ENCODE measurements at places on chromosomes 4 and X.

DNA sequence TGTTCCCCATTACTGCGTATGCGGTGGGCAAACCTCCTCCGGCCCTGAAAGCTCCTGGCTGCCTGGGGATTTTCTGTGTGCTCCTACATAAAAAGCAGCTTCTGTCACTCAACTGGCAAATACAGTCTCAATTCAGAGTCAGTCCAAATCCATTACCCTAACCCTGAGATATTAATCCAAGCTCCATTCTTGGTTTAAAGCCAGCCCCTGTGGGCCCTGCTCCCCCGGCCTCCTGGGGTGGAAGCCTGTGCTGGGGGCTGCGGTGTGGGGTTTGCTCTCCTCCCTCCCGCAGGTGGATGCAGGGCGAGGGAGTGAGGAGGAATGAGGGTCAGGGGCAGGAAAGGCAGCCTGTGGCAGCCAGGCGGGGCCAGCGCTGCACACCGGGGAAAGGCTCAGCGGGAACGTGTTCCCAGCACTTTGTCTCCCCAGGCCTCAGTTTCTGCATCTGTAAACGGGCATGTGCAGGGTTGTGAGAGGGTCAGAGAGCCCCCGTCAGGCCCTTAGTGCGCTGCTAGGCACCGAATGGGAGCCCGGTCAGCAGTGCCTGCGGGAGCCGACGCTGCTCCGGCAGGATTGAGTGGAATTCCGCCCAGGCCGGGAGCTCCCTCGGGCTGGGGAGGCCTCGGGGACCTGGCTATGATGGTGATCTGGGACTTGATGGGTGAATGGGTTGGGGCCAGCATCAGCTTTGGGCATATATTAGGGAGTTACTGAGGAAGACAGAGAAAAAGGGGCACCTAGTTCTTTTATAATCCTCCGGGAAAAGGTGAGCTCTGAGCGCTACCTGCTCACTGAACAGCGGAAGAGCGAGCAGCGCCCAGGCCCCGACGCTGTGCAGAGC lies 6.3 kb upstream of the RGS12 start:
- DNase-seq, result no peak

DNA sequence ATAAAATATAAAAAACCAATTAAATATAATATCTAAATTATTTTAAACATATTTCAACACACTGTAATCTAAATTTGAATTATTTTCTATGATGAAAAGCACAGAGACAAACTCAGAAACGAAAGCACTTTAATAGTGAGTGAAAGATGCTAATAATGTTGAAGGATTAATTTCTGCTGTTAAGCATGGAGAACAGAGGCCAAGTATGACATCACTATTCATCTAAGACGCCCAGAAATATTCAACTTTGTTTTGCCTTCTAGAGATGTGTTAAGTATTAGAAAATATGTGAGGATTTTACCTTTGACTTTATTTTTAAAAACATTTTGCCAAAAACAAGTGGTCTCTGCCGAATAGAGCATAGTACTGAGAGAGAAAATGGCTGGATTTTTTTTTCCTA lies 19.3 kb downstream of the ARHGEF6 start:
- no peak for DNase-seq

- DNase-seq, result no peak
Measured at GRCh38 chr4:99467887-99468286, 32.7 kb upstream of the ADH7 start.

DNA sequence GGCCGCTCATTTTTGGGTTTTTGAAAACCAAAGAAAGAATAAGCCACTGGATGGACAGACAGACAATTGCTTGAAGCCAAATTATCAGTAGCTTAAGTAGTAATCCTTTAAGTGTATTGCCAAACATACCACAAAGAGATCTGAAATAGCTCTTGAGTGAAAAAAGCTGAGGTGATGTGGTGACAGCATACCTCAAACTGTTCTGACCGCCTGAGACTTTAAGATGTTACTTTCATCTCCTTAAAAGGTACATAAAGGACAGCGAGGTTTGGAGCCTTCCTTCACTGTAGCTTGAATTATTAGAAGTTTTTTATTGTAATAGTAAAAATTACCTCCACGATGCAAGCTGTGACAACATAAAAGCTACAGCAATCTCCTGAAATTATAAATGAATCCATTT lies 271.5 kb upstream of the FAM241A start:
- no peak for DNase-seq

DNA sequence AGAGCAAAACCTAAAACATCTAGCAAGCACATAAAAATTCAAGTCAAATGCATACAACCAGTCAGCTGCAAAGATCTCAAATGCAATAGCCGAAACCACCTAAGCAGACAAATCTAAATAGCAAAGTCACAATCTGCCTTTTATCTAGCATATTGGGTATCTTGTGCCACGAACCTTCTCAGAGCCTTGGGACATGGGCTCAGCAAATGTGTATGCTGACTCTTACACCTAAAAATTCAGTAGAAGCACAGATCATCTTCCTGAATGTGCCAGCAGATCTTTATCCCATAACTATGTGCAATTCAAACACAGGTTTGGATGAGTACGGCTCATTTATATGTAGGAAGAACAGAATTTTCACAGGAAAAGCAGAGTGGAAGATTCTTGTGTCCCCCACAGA lies 492.1 kb downstream of the INPP4B start:
- DNase-seq, result no peak

- DNase-seq, result no peak
Measured at GRCh38 chr4:131052646-131053045, 1956.7 kb downstream of the C4orf33 start.

GRCh38 chr4:102722740-102723139 lies 38.0 kb downstream of the MANBA start:
- DNase-seq, result no peak

DNA sequence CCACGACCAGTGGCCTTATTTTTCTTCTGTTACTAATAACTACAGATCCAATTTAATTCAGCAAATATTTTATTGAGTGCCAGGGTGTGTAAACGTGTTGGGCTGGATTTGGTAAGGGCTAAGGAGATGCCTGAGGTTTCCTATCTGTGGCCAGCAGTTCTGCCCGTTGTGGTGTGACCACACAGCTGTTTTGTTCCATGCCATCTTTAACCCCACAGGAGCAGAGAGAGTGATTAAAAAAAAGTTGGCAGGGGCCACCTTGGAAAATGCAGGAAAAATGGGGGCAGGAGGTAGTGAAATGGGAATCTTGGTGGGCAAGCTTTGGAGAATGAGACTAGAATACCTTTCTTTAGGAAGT lies 1.1 kb downstream of the PLAC8 start:
- DNase-seq, result no peak

DNA sequence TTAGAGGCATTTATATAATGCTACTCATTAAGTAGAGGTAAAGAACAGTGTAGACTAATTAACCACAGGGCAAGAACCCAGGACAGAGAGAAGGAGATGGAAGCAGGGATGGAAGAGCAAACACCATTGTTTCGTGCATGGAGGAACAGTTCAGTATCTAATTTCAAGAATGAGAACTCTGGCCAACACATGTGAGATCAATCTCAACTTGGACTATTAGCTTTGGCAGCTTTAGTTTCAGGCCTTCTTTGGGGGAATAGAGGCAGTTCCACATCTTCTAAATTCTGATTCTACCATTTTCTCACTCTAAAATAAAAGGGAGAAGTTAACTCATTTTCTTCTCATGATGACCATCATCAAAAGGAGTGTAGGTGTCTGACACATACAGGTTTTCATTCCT lies 207.0 kb downstream of the LDB2 start:
- DNase-seq, result no peak

- DNase-seq, result no peak
Measured at GRCh38 chr4:92522356-92522755, 218.6 kb downstream of the GRID2 start.

GRCh38 chr4:7254736-7255487 lies 62.6 kb downstream of the SORCS2 start:
- DNase-seq, result no peak

Measured in CD4-positive, alpha-beta T cell treated with Interleukin-17A for 4 hours (primary cell).